ENCODE measurements at places on chromosomes 16 and 17. TPM values are rescaled to one million over a fixed set of nuclear protein-coding genes. Genes with fewer than 3 reads are reported as not detected.
A peak's percentile ranks its signal among the peaks of the same experiment; 100 is the strongest.

GRCh38 chr17:50329716-50330115 is 16.2 kb upstream of the XYLT2 start:
- H3K4me3 ChIP-seq = no peak overlapping the region
- no peaks in the 10 kb centered on the region for H3K27me3 ChIP-seq
- H3K36me3 ChIP-seq = no peaks in the 10 kb centered on the region
- no peak for DNase-seq
- H3K4me1 ChIP-seq = no peaks in the 10 kb centered on the region

GRCh38 chr17:2874189-2874686 is 78.0 kb downstream of the RAP1GAP2 start:
- H3K36me3 ChIP-seq = no peaks in the 10 kb centered on the region
- no peaks in the 10 kb centered on the region for H3K27me3 ChIP-seq
- no peak overlapping the region for H3K4me3 ChIP-seq
- peak overlapping the region; percentile 22 for H3K27ac ChIP-seq

DNA sequence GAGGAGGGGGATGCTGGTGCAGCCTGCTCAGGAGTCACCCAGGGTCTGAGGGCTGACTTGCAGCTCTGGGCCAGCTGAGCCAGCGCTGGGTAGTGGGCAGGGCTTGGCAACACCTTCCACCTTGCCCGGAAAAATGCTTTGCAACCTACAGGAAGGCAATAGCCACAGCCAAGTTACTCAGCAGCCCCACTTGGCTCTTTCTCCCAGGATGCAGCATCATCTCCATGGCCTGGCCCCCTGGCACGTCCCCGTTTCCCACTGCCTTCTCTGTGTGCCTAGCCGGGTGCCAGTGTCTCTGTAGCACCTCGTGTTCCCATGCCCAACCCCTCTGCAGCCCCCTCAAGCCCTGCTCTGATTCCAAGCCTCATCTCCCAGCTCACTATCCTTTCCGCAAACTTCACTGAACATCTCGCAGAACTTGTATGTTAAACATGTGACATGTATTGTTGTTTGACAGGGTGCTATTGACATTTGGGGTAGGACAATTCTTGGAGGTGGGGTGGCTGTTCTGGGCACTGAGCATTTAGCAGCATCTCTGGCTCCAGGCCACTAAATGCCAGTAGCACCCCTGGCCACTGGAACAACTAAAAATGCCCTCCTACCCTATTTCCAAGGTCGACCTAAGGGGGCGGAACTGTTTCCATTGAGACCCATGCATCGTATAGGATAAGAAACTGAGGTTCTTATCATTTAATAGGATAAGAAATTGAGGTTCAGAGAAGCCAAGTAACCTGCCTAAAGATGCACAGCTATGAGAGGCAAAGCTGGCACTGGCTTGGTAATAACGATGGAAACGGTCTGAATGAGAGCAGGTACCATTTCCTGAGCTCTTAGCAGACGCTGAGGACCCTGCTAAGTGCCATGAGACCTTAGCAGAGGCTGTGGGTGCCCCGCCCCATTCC is 12.2 kb downstream of the DEXI start:
- H3K36me3 ChIP-seq = peaks cover 20% of the 10 kb centered on the region
- no peak overlapping the region for H3K27ac ChIP-seq
- DNase-seq = no peak
- H3K4me1 ChIP-seq = peaks cover 14% of the 10 kb centered on the region

- no peak overlapping the region for H3K27ac ChIP-seq
- H3K36me3 ChIP-seq = no peaks in the 10 kb centered on the region
- no peak overlapping the region for H3K4me3 ChIP-seq
- no peak for DNase-seq
- no peaks in the 10 kb centered on the region for H3K4me1 ChIP-seq
- H3K27me3 ChIP-seq = no peaks in the 10 kb centered on the region
Observed at GRCh38 chr17:39579318-39580081, 28.2 kb downstream of the NEUROD2 start.

RAB34 gene
- 138 TPM for total RNA-seq

DNA sequence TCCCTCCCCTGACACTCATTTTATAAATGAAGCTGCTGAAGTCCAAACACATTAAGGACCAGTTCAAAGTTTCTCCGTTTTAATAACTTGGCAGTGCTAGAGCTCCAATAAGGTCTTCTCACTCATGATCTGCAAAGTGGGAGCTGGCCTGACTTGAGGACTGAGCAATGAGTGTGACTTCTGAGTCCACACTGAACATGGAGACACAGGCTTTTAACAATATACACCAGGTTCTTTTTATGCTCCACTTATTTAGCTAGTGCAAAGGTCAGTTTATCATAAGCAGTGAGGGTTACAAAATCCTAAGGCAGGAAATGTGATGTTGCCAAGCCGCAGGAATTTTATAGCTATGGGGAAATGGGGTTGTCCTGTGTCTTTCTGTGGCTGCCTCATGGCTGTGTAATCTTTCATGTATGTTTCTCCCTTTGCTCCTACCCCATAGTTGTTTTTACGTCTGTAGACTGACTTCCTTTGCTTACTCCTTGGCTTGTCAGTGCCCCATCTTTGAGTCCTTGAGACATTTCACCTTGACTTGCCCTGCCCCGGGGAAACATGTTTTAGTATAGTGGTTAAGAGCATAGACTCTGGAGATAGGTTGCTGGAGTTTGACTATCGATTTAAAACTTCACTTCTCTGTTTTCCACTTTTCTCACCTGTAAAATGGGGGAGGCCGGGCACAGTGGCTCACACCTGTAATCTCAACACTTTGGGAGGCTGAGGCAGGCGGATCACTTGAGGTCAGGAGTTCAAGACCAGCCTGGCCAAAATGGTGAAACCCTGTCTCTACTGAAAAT is 12.2 kb upstream of the MMD start:
- H3K36me3 ChIP-seq = no peaks in the 10 kb centered on the region
- no peaks in the 10 kb centered on the region for H3K27me3 ChIP-seq
- peaks cover 12% of the 10 kb centered on the region for H3K4me1 ChIP-seq
- no peak for DNase-seq

TMIGD1 gene
- total RNA-seq = not detected

DNA sequence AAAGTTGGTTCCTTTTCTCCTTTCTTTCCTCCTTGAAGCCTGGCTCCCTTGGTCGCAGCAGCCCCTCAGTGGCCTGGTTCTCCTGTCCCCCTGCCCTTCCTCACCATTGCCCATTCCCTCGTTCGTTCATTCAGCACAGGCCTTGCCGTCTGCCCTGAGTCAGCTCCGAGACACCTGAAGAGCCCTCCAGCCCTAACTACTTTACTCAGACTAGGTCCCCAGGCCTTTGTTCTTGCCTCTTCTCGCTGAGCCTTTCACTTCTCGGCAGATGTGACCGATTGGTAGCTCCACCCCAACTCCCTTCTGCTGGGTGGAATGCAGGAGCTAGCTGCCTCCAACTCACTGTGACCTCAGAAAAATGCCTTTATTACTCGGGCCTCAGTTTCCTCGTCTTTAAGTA is 7.0 kb upstream of the ADAM11 start:
- H3K4me1 ChIP-seq = no peaks in the 10 kb centered on the region
- no peaks in the 10 kb centered on the region for H3K27me3 ChIP-seq
- no peaks in the 10 kb centered on the region for H3K36me3 ChIP-seq
- no peak overlapping the region for H3K4me3 ChIP-seq

SDR42E2 gene
- not detected for total RNA-seq

COX6A2 gene
- not detected for total RNA-seq

- no peaks in the 10 kb centered on the region for H3K36me3 ChIP-seq
- peak; percentile 58 for DNase-seq
- no peaks in the 10 kb centered on the region for H3K4me1 ChIP-seq
- H3K27me3 ChIP-seq = no peaks in the 10 kb centered on the region
- H3K27ac ChIP-seq = no peak overlapping the region
Observed at GRCh38 chr17:67293251-67294203, 48.5 kb upstream of the HELZ start.

HCRT gene
- not detected for total RNA-seq

FAM83G gene
- total RNA-seq = 11.9 TPM

DNA sequence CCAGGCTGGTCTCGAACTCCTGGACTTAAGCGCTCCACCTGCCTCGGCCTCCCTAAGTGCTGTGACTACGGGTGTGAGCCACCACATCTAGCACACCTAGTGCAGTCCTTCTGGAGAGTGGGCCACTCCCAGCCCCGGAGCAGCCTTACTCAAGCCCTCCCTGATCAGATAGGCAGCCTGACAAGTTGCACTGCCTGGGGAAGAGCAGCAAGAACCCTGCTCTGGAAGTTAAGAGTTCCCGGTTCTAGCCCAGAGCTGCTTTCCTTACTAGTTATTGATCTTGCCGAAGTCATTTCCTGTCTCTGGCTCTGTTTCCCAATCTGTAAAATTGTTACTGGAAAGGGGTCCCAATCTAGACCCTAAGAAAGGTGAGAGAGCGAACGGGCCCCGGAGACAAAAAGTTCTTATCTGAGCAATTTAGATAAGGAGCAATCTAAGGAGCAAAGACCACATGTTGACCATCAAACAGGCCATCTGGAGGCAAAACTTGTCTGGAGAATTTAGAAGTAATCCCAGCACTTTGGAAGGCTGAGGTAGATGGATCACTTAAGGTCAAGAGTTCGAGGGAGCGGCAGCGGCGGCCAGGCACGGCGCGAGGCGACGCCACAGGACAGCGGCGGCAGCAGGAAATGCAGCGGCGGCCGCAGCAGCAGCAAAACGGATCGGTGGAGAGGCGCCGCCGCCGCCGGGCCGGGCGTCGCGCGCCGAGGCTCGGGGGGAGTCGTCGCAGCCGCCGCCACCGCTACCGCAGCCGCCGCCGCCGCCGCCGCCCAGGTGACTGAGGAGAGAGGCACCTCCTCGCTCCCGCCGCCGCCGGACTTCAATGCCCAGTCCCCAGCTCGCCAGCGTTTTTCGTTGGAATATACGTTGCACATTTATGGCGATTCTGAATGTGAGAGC is 4.3 kb upstream of the NAGLU start:
- H3K36me3 ChIP-seq = no peaks in the 10 kb centered on the region
- H3K4me1 ChIP-seq = peaks cover 37% of the 10 kb centered on the region
- peak overlapping the region; percentile 76 for H3K27ac ChIP-seq
- peak; percentile 66 for DNase-seq
- peak overlapping the region; percentile 29 for H3K4me3 ChIP-seq

DNA sequence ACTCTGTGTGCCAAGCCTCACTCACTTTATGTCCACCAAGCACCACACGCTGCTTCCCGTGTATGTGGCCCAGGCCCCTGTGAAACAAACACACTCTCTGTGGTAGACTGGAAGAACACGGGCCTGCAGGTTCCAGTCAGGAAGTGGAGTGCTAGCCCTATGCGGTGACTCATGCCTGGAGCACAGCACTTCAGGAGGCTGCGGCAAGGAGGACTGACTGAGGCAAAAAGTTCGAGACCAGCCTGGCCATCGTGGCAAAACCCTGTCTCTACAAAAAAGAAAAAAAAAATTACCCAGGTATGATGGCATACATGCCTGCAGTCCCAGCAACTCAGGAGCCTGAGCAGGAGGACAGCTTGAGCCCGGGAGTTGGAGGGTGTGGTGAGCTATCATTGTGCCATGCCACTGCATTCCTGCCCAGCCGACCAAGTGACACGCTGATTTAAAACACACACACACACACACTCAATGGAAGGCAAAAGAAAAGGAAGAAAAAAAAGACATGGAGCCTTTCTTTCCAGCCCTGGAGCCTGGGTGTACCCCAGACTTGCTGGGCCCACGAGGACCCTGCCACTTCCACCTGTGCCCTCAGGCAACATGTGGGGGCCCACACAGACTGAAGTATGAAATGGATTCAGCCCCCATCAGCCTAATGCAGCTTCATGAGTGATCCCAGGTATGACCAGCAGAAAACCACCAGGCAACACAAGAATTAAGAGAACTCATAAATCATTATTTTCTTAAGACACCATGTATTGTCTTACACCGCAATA is 126.6 kb downstream of the ANKRD11 start:
- H3K4me3 ChIP-seq = no peak overlapping the region
- DNase-seq = peak; percentile 73
- no peaks in the 10 kb centered on the region for H3K27me3 ChIP-seq
- no peak overlapping the region for H3K27ac ChIP-seq
- peaks cover 68% of the 10 kb centered on the region for H3K4me1 ChIP-seq

EVI2A gene
- total RNA-seq = 16.1 TPM

DNA sequence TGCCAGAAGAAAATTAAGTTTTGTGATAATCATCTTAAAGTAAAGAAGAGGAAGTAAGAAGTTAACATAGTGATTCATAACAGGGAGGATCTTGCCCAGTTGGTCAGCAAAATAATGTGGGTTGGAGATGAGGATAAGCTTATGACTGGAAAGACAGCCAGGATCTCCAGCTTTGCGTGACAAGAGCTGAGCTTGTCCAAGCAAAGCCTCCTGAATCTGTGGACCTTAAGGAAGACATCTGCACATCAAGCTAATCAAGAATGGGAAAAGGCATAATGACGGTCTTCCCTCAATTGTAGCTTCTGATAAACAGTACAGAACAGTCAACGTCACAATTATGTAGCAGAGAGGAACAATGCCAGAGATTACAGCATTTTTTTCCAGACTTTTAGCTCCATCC is 744.7 kb upstream of the GOT2 start:
- H3K27ac ChIP-seq = no peak overlapping the region
- no peak for DNase-seq
- no peak overlapping the region for H3K4me3 ChIP-seq
- H3K36me3 ChIP-seq = no peaks in the 10 kb centered on the region

GRCh38 chr16:57892447-57893096 is 78.4 kb downstream of the CNGB1 start:
- H3K27ac ChIP-seq = peak overlapping the region; percentile 80
- H3K4me1 ChIP-seq = peaks cover 47% of the 10 kb centered on the region
- no peak overlapping the region for H3K4me3 ChIP-seq
- no peaks in the 10 kb centered on the region for H3K27me3 ChIP-seq
- no peak for DNase-seq

DNA sequence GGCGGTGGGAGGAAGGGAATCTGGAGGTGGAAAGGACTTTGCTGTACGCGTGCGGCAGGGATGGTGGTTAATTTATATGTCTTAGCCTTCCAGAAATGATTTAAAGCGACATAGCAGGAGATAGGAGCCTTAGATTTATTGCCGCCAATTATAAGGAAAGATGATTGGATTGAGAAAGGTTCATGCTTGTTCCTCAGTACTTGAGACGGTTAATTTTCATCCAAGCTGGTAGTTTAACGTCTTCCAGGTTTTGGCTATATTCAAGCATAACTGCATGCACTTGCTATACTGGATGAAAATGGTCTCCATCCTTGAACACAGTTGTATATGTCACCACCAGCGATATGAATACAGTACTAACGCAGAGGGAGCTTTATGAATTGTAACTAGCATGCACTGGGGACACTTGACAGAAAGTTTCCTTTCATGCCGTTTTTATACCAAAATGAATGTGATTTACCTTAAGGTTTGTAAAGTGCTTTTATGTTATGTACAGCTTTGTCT is 610 bp upstream of the PEX12 start:
- H3K27me3 ChIP-seq = no peaks in the 10 kb centered on the region
- H3K27ac ChIP-seq = peak overlapping the region; percentile 86
- peak overlapping the region; percentile 77 for H3K4me3 ChIP-seq
- no peak for DNase-seq
- peaks cover 10% of the 10 kb centered on the region for H3K4me1 ChIP-seq

DNA sequence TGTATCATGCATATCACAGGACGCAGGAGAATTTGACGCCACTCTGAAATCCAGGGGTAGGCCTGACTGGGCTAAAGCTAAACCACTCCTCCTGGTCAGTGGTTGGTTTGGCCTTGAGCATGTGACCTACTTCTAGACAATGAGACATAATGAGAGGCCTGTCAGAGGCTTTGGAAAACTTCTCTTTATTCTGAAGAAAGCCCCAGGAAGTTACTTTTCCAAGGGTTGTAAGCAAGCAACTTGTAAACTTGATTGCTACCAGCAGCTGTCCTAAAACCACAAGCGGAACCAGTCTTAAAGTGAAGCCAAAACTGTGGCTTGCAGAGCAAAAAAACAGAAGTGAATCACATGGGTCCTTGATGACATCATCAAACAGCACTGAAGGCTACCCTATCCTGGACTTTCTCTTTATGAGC is 138.2 kb upstream of the COX10 start:
- DNase-seq = no peak
- H3K27me3 ChIP-seq = no peaks in the 10 kb centered on the region
- H3K4me1 ChIP-seq = no peaks in the 10 kb centered on the region
- H3K27ac ChIP-seq = no peak overlapping the region
- no peaks in the 10 kb centered on the region for H3K36me3 ChIP-seq

Measured in thyroid gland (tissue), 4 donors.